ENCODE measurements at places on chromosomes 7 and 10.

GRCh38 chr10:36117231-36117630, 475.1 kb upstream of the FZD8 start:
- no peak for DNase-seq

GRCh38 chr10:31299119-31299518, 19.9 kb upstream of the ZEB1 start:
- DNase-seq = no peak

DNA sequence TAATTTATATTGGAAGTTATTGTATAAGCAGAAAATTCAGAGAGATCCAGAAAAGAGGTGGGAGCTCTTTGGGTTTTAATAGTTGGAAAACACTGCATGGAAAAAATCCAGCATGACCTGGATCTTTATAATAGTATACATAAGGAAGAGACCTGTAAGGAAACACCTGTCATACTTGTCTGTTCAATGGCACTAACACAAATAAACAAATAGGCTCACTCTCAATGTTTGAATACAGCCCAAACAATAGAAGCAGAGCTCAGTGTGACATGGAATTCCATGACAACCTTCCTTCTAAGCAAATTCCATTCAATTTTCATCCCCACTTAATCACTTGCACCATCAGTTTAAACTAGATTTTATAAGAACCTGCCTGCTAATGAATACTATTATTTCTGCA, 31.7 kb downstream of the CISD1 start:
- DNase-seq = no peak

DNA sequence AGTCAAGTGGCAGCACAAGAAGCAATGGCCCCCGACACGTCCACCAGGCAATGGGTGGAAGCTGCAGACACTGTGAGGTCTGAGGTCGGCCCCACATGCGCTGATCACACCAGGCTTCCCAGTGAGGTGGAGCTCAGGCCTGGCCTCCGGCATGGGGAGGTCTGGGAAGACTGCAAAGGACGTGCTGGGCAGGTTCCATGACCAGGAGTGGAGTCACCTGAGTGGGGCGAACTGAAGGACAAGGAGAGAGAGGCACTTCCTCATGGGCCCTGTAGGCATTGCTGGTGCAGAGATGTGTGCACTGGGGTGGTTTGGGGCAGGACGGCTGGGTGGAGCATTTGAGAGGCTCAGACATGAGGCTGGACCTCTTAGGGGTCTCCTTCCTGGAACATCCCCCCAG, 35.1 kb downstream of the C10orf120 start:
- DNase-seq = no peak

GRCh38 chr7:154865984-154866685, 136.8 kb downstream of the PAXIP1 start:
- no peak for DNase-seq

- no peak for DNase-seq
Observed at GRCh38 chr10:131387018-131387529, 75.6 kb upstream of the TCERG1L start.

- no peak for DNase-seq
Observed at GRCh38 chr10:116913695-116914094, 64.4 kb downstream of the ENO4 start.

DNA sequence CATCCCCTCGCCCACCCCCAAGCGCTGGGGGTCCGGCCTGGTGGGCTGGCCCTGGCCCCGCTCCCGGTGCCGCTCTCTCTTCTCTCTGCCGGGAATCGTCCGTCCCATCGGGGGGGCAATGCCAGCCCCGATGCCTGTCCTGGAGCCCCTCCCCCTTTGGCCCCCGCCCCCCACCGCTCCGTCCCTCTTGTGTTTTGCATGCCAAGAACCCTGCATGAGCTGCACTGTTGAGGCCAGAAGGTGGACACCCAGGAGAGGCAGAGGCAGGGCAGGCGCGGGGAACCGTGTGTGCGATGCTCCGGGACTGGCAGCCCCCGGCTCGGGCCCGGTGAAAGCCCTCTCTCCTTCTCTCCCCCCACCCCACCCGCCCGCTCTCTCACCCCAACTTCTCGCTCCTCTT, 22.1 kb upstream of the HSPB1 start:
- no peak for DNase-seq

DNA sequence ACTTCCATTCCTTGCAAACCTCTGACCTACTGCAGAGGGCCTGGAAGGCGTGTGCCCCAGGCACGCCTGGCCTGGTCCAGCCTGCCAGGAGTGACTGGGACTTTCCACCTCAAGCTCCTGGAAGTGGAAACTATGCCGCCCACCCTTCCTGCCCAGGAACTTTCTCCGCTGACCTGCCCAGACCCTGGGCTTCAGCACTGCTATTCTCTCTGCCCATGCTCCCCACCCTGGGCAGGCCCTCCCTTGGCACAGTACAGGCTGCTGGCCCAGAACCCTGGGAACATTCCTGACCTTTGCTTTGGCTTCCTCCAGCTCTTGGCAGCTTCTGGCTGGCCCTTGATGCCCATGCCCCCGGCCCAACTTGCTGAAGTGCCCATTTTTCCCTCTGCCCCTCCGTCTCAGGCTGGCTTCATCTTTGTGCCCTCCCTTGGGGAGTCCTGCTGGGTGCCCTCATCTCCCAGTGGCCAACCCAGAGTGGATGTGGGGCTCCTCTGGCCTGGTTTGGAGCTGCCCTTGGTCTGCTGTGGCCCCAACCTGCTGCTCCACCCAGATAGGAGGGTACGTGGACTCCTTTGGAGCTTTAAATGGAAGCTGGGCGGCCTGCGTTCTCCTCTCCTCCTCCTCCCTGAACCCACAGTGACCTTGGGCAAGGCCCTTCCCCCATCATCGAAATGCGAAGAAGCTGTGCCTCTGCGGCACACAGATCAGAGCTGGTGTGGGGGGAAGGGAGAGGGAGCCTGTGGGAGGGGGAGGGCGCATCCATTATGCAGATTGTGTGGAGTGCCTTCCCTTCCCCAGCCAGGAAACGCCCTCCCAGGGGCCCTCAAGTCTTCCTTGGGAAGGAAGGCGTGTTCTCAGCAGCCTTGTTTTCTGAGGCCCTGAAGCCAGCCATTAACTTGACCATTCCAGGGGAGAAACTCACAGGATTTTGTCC, 3.4 kb downstream of the MMRN2 start:
- peak; percentile 66 for DNase-seq

GRCh38 chr10:44946205-44946604, 13.4 kb upstream of the RASSF4 start:
- DNase-seq = no peak

DNA sequence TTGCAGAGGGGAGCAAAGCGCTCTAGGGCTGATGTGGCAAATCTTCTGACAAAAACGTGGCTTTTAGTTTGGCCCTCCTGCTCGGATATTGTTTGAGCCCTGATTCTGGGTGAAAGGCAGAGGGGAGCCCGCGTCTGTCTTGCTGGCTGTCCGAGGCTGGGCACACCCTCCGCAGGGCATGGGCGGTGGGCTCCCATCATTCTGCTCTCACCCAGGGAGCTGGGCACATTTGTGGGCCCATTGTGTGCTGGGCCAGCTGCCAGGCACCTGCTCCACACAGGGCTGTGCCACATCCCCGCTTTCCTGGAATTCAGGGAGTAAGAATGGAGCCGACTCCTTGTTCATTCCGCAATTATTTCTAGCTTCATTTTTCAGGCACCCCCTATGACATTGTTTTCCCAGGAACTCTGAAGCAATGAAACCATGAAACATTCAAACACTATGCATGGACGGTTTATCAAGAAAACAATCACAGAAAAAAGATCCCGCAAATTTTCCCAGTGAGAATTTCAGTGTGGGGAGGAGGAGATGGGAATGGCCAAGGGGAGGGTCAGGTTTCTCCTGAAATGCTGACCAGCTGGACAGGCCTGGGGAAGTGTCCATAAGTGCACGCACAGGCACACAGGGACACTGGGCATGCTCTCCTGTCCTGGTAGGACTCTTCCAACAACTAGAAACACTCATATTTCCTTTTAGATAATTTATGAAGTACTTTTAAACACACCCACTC, 341.1 kb downstream of the CXCL12 start:
- DNase-seq = no peak

All from fibroblast of skin of back (primary cell).